Spinal cord (tissue), 10 donors: ENCODE measurements at places on chromosomes 13 and 19. TPM values are rescaled to one million over a fixed set of nuclear protein-coding genes. Genes with fewer than 3 reads are reported as not detected.

The C19orf67 gene
- not detected for total RNA-seq

The ATP4B gene
- total RNA-seq: 0.20 TPM

The WDR62 gene
- 3.1 TPM for total RNA-seq

The MIR17HG gene
- 7.8 TPM for total RNA-seq

The ADGRE1 gene
- 1.1 TPM for total RNA-seq

The FUT2 gene
- not detected for total RNA-seq

The TBXA2R gene
- 0.79 TPM for total RNA-seq

The CEACAM19 gene
- 4.1 TPM for total RNA-seq

The TSPAN16 gene
- not detected for total RNA-seq

The RAP2A gene
- total RNA-seq: 248 TPM

The POMP gene
- 67.5 TPM for total RNA-seq

GRCh38 chr19:1138121-1138520 is 34.3 kb downstream of the GPX4 start:
- peaks cover 2% of the 10 kb centered on the region for H3K27me3 ChIP-seq
- no peak overlapping the region for H3K4me3 ChIP-seq
- H3K4me1 ChIP-seq: peaks cover 15% of the 10 kb centered on the region
- peaks cover 68% of the 10 kb centered on the region for H3K36me3 ChIP-seq
- no peak overlapping the region for H3K27ac ChIP-seq

DNA sequence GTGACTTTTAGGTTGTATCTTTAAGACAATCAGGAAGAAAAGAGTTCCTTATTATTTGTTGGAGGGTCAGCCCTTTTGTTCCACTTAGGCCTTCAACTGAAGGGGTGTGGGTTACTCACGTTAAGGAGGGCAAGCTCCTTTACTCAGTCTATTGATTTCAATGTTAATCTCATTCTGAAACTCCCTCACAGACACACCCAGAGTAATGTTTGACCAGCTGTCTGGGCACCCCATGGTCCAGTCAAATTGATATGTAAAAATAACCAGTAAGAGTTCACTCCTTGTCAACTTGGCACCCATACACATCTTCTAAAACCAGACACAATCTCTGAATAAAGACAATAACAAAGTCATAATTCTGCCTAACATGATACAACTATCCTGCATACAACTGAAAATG is 292.9 kb downstream of the KLF5 start:
- no peak overlapping the region for H3K27ac ChIP-seq
- H3K27me3 ChIP-seq: no peaks in the 10 kb centered on the region
- H3K4me3 ChIP-seq: no peak overlapping the region
- H3K4me1 ChIP-seq: no peaks in the 10 kb centered on the region
- no peak for DNase-seq
- H3K36me3 ChIP-seq: no peaks in the 10 kb centered on the region

- no peaks in the 10 kb centered on the region for H3K27me3 ChIP-seq
- no peak for DNase-seq
- no peak overlapping the region for H3K27ac ChIP-seq
These were observed 249.8 kb downstream of the NBEA start for GRCh38 chr13:35191883-35192282.

- H3K27me3 ChIP-seq: peaks cover 5% of the 10 kb centered on the region
- no peak overlapping the region for H3K4me3 ChIP-seq
- peaks cover 67% of the 10 kb centered on the region for H3K4me1 ChIP-seq
- H3K27ac ChIP-seq: no peak overlapping the region
- DNase-seq: no peak
These were observed 18.3 kb downstream of the CCDC97 start for GRCh38 chr19:41328157-41328841.

GRCh38 chr13:43116242-43116641 is 92.9 kb downstream of the DNAJC15 start:
- H3K4me1 ChIP-seq: no peaks in the 10 kb centered on the region
- H3K27ac ChIP-seq: no peak overlapping the region
- no peaks in the 10 kb centered on the region for H3K36me3 ChIP-seq

DNA sequence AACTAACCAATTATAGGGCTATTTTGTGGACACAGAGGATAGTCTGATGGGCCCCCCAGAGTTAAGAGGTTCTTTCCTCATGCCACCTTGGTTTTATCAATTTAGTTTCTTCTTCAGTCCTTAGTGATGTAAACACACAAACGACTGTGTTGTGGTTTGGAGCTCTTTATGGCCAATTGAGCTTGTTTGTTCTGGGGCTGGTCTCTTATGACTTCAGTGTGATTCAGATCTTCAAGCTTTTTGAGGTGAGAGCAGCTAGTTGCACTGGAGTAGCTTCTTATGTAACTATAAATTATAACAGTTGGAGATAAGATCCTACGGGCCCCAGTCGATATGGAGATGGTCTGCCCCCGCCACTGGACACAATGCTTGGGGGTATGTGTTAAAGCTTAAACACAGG is 22.0 kb upstream of the GJB6 start:
- H3K4me3 ChIP-seq: no peak overlapping the region
- DNase-seq: no peak
- no peak overlapping the region for H3K27ac ChIP-seq
- H3K27me3 ChIP-seq: no peaks in the 10 kb centered on the region

GRCh38 chr13:21012211-21012610 is 49.2 kb downstream of the LATS2 start:
- no peaks in the 10 kb centered on the region for H3K27me3 ChIP-seq
- no peak overlapping the region for H3K27ac ChIP-seq
- no peaks in the 10 kb centered on the region for H3K36me3 ChIP-seq
- H3K4me3 ChIP-seq: no peak overlapping the region

DNA sequence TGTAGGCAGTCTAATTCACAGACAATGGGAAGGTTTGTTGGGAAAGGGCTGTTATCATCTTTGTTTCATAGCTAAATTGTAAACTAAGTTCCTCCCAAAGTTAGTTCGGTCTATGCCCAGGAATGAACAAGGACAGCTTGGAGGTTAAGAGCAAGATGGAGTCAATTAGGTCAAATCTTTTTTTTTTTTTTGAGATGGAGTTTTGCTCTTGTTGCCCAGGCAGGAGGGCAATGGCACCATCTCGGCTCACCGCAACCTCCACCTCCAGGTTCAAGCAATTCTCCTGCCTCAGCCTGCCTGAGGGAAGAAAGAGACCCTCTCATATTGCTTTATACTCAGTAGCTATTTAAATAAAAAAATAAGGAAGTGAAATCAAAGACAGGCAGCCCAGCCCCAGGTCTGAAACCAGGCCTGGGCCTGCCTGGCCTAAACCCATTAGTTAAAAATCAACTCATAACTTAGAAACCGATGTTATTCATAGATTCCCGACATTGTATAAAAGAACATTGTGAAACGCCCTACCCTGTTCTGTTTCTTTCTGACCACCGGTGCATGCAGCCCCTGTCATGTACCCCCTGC is 297.4 kb upstream of the SGCG start:
- H3K36me3 ChIP-seq: no peaks in the 10 kb centered on the region
- no peaks in the 10 kb centered on the region for H3K27me3 ChIP-seq
- H3K4me1 ChIP-seq: peaks cover 8% of the 10 kb centered on the region
- DNase-seq: no peak
- no peak overlapping the region for H3K4me3 ChIP-seq

GRCh38 chr19:4376028-4376670 is 24.2 kb downstream of the SH3GL1 start:
- peak overlapping the region; percentile 89 for H3K27ac ChIP-seq
- peaks cover 90% of the 10 kb centered on the region for H3K4me1 ChIP-seq
- no peak for DNase-seq
- H3K27me3 ChIP-seq: no peaks in the 10 kb centered on the region
- peaks cover 67% of the 10 kb centered on the region for H3K36me3 ChIP-seq

GRCh38 chr13:34435338-34435737 is 506.7 kb upstream of the NBEA start:
- H3K36me3 ChIP-seq: no peaks in the 10 kb centered on the region
- H3K27me3 ChIP-seq: no peaks in the 10 kb centered on the region
- H3K4me1 ChIP-seq: no peaks in the 10 kb centered on the region
- no peak overlapping the region for H3K27ac ChIP-seq
- H3K4me3 ChIP-seq: no peak overlapping the region

GRCh38 chr13:41465241-41465847 is 8.0 kb downstream of the RGCC start:
- peak overlapping the region; percentile 40 for H3K27ac ChIP-seq
- H3K4me3 ChIP-seq: no peak overlapping the region
- no peak for DNase-seq
- H3K27me3 ChIP-seq: no peaks in the 10 kb centered on the region

DNA sequence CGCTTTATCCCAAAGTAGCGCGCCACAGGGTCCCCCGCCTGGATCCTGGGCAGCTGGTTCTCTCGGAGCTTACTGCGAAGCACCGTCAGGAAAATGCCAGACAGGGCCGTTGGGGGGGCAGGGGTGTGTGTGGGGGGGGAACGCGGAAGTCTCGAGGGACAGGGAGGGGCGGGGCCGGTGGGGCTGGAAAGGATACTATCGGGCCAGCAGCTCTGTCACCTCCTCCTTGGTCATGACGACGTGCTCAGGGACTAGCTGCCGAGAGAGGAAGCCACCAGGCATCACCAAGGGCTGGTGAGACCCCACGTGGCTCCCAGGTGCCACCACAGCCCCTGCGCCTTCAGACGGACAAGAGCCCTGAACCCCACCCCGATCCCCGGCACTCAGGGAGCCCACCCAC is 5.3 kb downstream of the POLR2E start:
- no peak overlapping the region for H3K27ac ChIP-seq

DNA sequence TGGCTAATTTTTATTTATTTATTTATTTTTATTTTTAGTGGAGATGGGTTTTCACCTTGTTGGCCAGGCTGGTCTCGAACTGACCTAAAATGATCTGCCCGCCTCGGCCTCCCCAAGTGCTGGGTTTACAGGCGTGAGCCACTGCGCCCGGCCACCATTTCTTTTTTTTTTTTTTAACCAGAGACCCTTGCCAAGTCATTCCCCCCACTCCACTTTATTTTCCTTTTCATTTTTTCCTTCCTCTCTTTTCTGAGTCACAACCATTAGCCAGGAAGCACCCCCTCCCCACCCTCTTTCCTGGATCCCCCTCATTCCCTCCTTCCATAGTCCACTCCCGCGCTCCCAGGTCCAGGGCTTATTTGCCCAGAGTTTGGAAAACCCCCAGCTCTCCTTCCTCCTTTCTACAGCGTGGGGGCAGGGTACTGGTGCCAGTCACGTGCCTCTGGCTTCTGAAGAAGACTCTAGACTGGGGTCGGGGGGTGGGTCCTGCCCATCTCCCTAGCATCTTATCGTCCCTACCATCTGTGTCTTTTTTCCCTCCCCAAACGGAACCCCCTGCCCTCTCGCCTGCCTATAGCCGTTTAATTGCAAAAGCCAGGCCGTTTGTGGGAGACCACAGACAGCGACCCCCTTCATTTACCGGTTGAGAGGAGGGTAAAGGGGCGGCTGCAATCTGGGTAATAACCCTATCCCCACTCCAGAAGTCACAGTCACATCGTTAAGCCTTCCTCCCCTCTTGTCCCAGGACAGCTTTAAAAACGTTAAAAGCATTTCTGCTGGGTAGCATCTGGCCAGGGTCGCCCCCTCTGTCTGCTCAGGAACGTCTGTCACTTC is 1.1 kb upstream of the CALR start:
- DNase-seq: peak; percentile 77
- H3K4me1 ChIP-seq: peaks cover 51% of the 10 kb centered on the region
- H3K27me3 ChIP-seq: no peaks in the 10 kb centered on the region
- H3K27ac ChIP-seq: peak overlapping the region; percentile 93
- peak overlapping the region; percentile 78 for H3K4me3 ChIP-seq

- H3K4me1 ChIP-seq: peaks cover 6% of the 10 kb centered on the region
- no peak overlapping the region for H3K27ac ChIP-seq
- peaks cover 38% of the 10 kb centered on the region for H3K36me3 ChIP-seq
These were observed 9.1 kb downstream of the FEM1A start for GRCh38 chr19:4800591-4801081.

- no peak for DNase-seq
- no peak overlapping the region for H3K4me3 ChIP-seq
- H3K27ac ChIP-seq: no peak overlapping the region
- no peaks in the 10 kb centered on the region for H3K27me3 ChIP-seq
- no peaks in the 10 kb centered on the region for H3K36me3 ChIP-seq
These were observed 46.9 kb downstream of the ITGBL1 start for GRCh38 chr13:101499406-101499805.

- H3K27me3 ChIP-seq: peaks cover 8% of the 10 kb centered on the region
- no peak overlapping the region for H3K27ac ChIP-seq
- peak overlapping the region; percentile 32 for H3K4me3 ChIP-seq
- no peaks in the 10 kb centered on the region for H3K36me3 ChIP-seq
These were observed 20.0 kb upstream of the ZSCAN18 start for GRCh38 chr19:58117841-58118575.

DNA sequence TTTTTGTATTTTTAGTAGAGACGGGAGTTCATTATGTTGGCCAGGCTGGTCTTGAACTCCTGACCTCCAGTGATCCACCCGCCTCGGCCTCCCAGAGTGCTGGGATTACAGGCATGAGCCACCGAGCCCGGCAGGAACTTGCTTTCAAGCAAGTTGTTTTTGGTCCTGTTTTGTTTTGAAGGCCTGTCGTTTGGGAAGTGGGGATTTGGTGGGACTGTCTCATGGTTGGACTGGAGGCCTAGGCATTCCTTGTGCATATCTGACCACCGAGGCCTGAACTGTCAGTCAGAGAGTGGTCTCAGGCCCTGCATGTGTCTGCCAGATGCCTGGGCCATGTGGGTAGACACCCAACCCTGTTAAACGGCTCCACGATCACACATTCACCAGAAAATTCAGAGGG is 26.3 kb downstream of the UBXN6 start:
- H3K4me1 ChIP-seq: no peaks in the 10 kb centered on the region
- H3K27ac ChIP-seq: no peak overlapping the region
- H3K4me3 ChIP-seq: no peak overlapping the region
- H3K36me3 ChIP-seq: peaks cover 71% of the 10 kb centered on the region

GRCh38 chr13:98503175-98504028 is 73.5 kb downstream of the STK24 start:
- peak overlapping the region; percentile 29 for H3K27ac ChIP-seq
- H3K36me3 ChIP-seq: peaks cover 8% of the 10 kb centered on the region
- DNase-seq: no peak
- peaks cover 26% of the 10 kb centered on the region for H3K4me1 ChIP-seq
- no peak overlapping the region for H3K4me3 ChIP-seq
- H3K27me3 ChIP-seq: no peaks in the 10 kb centered on the region

GRCh38 chr19:49069026-49069425 is 3.5 kb downstream of the KCNA7 start:
- no peak overlapping the region for H3K4me3 ChIP-seq
- H3K36me3 ChIP-seq: no peaks in the 10 kb centered on the region
- peaks cover 74% of the 10 kb centered on the region for H3K27me3 ChIP-seq
- no peak for DNase-seq

DNA sequence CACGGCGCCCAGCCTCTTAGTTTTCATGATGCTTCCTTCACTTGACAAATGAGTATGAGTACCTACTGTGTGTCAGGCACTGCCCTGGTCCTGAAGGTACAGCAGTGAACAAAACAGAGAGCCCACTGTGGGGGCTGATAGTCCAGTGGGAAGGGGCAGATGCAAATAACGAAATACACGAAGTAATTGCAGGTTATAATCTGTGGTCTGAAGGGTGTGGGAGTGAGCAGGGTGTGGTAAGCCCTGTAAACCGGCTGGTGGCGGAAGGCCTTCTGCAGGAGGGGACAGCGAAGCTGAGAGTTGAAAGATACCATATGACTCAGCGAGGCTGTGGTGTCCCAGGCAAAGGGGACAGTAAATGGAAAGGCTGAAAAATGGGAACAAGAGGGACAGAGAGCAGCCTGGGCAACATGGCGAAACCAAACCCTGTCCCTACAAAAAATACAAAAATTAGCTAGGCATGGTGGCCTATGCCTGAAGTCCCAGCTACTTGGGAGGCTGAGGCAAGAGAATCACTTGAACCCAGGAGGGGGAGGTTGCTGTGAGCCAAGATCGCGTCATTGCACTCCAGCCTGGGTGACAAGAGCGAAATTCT is 60.5 kb downstream of the MAP4K1 start:
- H3K4me1 ChIP-seq: no peaks in the 10 kb centered on the region
- H3K27ac ChIP-seq: no peak overlapping the region
- H3K36me3 ChIP-seq: peaks cover 11% of the 10 kb centered on the region
- H3K27me3 ChIP-seq: no peaks in the 10 kb centered on the region

GRCh38 chr13:102392481-102393209 is 9.2 kb downstream of the FGF14 start:
- no peak overlapping the region for H3K4me3 ChIP-seq
- DNase-seq: no peak

- no peak for DNase-seq
- H3K27ac ChIP-seq: no peak overlapping the region
These were observed 21.4 kb downstream of the PABPC3 start for GRCh38 chr13:25117312-25117711.
